ENCODE measurements at places on chromosomes 5 and 9.

GRCh38 chr9:14372437-14373335 is 58.7 kb upstream of the NFIB start:
- DNase-seq = no peak

GRCh38 chr9:131436376-131436775 is 42.5 kb downstream of the PRRC2B start:
- no peak for DNase-seq

- DNase-seq = no peak
These were observed 147.5 kb upstream of the FGF10 start for GRCh38 chr5:44536650-44537260.

DNA sequence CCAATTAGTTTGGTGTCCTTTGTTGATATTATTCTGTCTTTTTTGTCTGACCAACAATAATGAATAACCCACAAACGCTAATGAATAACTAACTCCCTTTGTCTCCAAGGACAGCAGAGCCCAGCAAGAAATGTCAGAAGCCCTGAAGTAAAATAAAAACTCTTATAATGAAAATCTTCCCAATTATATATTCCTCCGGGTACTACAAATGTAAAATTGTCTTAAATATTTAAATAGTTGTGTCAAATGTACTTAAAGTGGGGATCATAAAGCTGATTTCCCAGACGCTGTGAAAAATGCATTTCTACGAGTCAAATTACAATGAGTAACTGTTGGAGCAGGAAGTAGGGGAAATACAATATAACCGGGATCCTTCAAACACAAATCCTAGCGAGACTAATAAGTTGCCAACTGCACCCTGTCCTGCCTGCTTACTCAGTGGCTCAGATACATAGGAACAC is 22.3 kb downstream of the GLIS3 start:
- DNase-seq = no peak

DNA sequence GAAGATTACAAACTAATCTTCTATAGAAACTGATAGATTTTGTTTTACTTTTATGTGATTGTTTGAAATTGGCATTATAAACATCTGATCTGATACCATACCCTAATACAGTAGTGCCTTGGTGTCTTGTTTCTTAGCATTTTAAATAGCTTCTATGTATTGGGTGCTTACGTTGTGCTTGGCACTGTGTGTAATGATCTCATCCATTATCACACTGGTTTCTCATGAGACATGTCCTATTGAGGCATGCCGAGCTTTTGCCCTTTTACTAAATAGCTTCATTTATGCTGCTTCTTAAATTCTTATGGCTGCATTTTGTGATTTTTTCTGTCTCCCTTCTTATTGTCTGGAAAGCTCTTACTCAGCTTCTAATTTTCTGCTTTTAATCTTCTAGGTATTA is 48.2 kb upstream of the TLR4 start:
- DNase-seq = no peak

DNA sequence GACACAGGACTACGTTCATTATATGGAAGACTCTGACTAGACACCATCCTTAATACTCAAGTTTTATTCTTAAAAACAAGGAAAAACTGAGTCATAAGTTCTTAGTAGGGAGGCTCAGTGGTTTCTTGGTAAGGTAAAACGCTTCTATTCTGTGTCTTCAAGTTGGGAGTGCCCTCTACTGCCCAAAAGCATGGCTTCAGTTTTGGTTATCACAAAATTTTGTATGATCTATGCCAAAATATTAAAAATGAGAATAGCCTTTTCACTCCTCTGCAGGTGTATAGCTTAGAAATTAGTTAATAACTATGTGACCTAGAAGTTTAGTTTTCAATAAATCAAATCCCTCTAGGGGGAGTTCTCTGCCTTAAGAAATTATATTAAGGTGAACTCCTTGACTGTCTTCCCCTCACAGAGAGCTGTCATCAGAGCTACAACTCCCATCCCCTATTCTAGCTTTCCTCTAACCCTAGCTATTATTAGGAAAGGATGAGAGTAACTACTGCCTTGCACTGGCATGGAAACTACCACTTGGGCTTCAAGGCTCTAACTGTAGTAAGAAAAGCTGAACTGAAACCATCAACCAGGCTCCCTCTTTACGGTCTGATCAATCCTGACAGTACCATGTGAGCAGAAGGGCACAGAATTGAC is 189.7 kb downstream of the GNAQ start:
- no peak for DNase-seq

All from CD4-positive, alpha-beta T cell treated with Interleukin-1 beta for 1 hour (primary cell).